NCI-H1417 treated with DMSO at 0.1 percent for 48 hours (cell line): ENCODE measurements at places on chromosomes 13 and 19.

DNA sequence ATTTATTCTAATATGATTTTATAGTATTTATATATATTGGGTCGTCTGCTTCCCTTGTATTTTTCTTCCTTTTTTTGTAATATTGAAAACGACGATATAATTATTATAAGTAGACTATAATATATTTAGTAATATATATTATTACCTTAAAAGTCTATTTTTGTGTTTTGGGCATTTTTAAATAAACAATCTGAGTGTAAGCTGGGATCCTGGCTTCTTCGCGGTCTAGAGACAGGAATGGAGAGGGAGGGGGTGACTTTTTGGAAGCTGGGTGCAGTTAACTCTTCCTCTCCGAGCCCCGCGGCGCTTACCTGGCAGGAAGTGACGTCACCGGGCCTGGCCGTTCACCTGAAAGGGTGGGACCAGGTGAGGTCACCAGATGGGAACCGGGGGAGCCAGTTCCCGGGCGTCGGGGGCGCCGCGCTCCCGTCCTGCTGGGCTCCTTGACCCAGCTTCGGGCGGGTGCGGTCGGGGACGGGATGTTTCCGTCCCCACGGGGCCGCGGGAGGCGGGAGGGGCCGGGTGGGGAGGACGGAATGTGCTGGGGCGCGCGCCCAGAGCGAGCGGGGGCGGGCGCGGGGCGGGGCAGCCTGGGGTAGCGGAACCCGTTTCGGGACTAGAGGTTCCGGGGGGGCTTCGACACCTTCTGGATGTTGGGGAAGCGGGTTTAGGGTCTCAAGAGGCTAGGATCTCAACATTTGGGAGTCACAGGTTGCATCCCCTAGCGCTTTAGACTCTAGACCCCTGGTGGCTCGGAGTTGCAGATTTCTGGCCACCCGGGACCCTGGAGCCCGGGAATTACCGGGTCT, 2.8 kb downstream of the ZFP36 start:
- peak; percentile 27 for DNase-seq

- DNase-seq: no peak
These were observed 27.1 kb upstream of the SLC7A9 start for GRCh38 chr19:32896516-32897214.

GRCh38 chr13:99741960-99742359, 229.6 kb downstream of the ZIC5 start:
- DNase-seq: peak; percentile 92

DNA sequence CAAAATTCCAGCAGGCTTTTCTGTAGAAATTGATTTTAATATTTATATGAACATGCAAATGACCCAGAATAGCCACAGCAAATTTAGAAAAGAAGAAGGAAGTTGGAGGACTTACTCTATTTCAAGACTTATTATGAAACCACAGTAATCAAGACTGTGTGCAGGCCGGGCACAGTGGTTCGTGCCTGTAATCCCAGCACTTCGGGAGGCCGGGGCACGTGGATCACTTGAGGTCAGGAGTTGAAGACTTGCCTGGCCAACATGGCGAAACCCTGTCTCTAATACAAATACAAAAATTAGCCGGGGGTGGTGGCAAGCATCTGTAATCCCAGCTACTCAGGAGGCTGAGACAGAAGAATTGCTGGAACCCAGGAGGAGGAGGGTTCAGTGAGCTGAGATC, 6.0 kb upstream of the FFAR2 start:
- no peak for DNase-seq

DNA sequence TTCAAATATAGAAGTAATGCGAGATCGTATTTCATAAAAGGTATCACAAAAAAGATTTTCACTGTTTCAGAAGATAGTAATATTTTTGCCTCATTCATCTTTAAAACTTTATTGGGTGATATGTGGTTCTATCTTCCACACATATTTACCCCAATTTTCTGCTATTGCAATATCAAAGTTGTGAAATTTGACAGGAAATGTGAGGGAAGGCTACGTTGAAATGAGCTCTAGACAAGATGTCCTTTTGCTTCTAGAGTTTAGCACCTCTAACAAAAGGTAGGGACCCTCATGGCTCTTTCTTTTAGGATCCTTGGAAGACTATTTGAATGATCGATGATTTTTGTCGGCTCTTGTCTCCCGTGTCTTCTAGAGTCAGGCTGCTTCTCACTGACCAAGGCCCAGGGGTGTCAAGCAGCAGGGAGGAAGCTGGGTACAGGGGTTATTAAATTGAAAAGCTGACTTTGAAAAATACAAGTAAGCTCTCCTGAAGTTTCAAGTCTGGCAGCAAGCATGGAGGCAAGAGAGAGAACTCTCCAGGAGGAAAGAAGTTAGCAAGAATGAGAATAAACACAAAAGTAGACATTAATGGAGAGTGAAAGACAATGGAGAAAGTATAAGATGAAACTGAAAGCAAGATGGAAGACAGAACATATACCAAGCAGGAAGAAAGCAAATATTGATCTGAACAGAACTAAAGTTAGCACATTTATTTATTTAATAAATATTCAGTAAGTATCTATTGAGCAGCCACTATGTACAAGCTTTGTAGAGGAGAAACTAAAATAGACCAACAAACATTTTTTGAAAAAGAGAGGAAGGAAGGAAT, 73.4 kb downstream of the RUBCNL start:
- DNase-seq: no peak

DNA sequence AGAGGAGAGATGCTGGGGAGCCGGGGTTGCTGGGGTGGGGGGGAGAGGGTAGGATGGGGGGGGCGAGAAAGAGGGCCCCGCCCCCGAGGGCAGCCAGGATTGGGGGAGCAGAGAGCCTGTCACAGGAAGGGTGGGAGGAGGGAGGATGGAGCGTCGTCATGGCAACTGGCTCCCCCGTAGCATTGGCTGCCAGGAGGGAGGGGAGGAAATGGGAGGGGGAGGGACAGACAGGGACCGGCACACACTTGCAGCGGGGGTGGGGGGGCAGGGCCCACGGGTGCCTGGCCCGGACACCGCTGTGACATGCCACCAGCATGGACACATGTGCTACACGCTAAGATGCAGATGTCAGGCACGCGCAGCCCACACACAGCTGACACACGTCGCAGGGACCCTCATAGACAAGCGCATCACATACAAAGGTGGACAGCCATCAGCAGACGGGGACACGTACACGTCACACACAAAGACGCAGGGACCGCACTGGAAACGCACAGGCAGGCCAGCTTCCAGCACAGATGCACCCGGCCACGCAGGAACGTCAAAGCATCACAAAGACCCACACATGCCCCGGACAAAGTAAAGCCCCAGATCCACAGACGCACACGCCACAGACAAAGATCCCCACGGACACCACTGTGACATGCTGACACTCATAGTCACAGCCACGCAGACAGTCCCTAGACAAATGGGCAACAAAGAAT, at the start of gene LMTK3:
LMTK3 (minus strand) TSS at position 36 of the 704 bp plus-strand sequence. CDS start 259 bp downstream, outside the sequence.
- no peak for DNase-seq

GRCh38 chr13:114067886-114068651, 64.4 kb downstream of the RASA3 start:
- no peak for DNase-seq
